ENCODE measurements at places on chromosomes 6 and 20.

DNA sequence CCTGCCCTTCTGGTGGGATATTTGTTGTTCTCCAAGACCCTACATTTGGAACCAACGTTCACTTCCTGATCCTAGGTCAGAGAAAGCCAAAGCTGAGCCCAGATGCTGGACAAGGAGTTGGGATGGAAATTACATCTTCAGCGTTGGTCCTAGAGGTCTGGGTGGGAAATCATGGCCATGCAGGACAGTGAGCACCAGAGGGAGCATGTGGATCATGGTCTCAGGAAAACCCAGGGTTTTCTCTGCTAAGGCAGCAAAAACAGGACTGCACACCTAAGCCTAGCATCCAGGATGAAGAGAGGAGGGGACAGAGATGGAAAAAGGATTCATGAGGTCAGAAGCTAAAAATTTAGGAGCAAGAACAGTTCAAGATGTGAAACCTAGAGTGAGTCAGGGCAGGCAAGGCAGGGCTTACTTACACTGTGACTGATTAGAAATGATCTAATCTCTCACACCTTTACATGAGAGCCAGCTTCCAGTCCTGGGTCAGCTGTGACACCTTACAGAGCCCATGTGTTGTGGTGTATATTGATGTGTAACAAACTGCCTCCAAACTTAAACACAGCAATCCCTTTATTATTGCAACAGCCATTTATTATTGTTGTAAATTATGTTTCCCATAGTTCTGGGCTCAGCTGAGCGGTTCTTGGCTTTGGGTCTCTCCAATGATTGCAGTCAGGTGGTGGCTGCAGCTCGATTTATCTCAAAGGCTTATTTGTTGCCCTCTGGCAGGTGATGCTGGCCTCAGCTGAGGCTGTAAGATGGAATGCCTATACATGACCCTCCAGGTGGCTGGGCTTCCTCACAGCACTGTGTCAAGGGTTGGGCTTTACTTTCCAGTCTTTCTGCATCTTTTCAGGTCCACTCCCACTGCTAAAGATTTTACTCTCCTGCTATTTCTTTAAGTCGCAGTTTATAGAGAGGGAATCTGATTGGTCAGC, 6.5 kb downstream of the C20orf202 start:
- DNase-seq, result no peak

- no peak for DNase-seq
These were observed 561.2 kb downstream of the HAO1 start for GRCh38 chr20:7378864-7379605.

DNA sequence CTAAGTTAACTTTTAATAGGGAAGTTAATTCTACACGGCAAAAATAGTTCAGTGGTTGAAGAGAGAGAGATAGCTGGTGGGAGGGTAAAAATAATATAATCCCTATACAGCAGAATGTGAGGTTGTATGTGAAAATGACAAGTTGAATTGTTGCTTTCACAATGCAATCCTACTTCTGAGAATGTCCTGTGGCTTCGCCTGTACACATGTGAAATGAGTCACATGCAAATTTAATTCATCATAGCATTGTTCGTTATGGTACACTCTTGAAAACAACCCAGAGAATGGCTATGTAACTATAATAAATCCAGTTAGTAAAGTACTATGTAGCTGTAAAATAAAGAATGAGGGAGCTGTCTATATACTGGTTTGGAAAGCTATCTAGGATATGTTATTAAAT, 46.0 kb upstream of the HINT3 start:
- no peak for DNase-seq

- peak; percentile 30 for DNase-seq
These were observed 58.1 kb downstream of the RAB44 start for GRCh38 chr6:36755435-36756348.

DNA sequence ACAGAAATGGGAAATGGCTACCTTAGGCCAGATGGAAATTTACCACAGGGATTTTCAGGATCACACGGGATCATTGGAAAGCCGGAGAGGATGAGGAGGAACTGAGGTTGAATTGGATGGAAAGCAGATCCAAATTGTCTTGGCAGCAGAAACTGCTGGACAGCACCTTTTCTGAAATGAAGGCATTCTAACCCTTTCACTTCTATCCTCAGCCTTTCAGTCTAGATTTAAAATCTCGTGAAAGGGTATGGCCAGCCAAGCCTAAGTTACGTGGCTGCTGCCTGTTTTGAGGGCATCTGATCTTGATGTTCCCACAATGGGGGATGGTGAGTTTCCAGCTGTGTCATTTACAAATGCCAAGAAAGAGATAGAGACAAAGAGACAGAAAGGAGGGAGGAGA, 358.2 kb downstream of the KIF16B start:
- no peak for DNase-seq

GRCh38 chr6:67433124-67433523, 1202.0 kb upstream of the ADGRB3 start:
- DNase-seq, result no peak

DNA sequence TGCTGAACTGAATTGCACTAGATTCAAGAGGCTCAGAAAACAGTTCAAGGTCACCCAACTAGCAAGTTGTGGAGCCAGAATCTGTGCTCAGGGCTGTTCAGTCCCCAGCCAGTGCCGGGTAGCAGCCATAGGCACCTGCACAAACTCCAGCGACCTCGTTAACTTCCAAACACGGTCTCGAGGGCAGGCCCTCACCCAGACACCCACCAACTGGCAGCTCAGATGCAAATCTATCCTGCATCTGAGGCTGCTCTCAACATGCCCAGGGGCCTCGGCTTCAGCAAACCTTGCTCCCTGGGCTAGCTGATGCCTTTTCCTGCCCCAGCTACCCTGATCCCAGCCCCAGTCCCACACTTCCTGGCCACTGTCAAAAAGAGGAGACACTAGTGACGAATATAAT, 3.7 kb downstream of the JPH2 start:
- no peak for DNase-seq

DNA sequence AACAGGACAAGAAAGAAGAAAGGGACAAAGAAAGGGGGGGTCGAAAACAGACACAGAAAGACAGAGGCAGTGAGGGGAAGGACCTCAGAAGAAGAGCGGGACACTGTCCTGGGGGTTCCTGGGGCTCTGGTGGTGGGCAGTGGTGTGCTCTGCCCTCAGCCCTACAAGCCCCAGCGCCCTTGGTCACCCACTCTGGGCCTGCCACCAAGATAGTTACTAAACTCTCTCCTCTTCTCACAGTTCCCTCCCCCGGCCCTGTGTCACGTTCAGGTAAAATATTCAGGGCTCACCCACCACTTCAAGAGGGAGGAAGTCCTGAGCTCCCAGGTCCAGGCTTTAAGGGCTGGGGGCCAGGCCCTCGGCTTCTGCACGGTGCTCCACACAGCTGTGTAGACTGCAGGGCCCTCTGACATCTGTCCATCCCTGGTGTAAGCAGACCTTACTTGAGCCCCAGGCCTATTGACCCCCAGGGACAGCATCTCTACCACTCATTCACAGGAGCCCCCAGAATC, 87.4 kb downstream of the MRPL14 start:
- DNase-seq, result no peak

- DNase-seq, result no peak
These were observed 525 bp downstream of the NCOA7 start for GRCh38 chr6:125791151-125791819.

DNA sequence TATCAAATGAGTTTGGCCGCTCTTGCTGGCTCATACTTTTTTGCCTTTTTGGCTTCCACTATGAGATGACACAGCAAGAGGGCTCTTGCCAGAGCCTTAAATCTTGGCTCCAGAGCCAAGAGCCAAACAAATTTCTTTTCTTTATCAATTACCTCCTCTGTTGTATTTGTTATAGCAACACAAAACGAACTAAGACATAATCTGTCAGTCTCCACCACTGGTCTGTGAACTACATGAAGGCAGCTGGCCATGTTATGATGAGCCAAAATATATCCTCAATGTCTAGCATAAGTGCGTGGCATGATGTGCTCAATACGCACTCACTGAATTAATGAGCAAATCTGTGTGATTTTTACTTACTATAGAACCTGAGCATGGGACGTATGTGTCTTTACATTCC, 220.0 kb upstream of the ZNF217 start:
- no peak for DNase-seq

- no peak for DNase-seq
These were observed 179.4 kb downstream of the KIF16B start for GRCh38 chr20:16393836-16394235.

DNA sequence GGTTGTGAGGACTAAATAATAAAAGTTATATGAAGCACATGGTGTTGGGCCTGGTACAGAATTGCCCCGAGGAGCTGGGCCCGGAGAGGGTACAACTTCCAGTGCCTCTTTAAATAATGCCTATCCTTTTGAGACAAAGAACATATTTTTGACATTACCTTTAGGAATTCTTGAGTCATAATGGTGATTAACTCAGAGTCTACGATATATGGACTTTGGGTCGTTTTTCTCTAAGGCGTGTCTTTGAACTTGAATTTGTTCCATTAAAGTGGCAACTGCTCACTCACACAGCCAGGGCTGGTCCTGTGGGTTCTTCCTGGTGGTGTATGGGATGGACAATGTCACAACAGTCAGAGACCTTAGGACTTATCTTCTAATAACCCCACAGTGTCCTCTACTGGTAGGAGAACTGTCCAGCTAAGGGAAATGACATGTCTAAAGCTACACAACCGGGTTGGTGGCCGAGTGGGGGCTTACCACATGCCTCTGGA, 106.5 kb downstream of the CDC5L start:
- no peak for DNase-seq

DNA sequence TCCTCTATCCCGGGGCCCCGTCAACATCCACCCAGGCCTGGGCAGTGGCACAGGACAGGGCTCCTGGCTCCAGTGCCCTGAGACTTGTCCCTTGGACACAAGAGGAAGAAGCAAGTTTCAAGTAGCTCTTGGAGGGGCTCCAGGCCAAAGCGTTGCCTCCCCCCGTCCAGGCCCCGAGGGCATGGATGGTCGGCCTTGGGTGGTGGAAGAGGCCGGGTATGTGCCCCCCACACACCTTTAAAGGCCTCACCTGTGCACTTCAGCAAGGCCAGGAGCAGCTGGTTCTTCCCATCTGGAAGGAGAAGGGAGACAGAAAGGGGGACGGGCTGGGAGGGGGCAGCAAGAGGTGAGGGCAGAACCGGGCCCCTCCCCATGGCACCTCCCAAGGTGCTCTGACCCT, 190.3 kb downstream of the PREX1 start:
- no peak for DNase-seq

- no peak for DNase-seq
These were observed 73.1 kb downstream of the NCOA3 start for GRCh38 chr20:47574616-47575364.

DNA sequence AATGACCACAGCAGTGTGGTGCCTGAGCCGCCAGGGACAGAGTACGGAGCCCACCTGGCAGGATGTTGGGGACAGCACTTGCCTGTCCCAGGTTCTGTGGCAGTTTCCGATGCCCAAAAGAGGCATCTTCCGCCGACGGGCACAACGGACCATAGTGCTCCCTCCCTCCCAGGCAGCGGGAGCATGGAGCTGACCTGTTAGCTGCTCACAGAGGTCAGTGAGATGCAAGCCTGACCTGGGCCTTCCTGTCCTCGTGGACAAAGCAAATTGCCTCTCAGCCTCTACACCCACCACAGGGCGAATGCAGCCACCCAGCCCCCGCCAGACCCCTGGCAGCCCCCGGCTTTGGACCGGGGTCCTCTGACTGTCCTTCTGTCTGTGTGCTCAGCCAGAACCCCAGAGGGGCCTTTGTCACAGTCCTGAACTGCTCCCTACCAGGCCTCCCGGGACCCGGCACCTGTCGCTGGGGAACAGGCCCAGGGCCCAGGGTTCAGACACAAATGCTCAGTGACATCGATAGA, 16.2 kb upstream of the FRMD1 start:
- no peak for DNase-seq

GRCh38 chr6:151056230-151056907, 183.4 kb upstream of the AKAP12 start:
- no peak for DNase-seq

- DNase-seq, result no peak
These were observed 58.3 kb downstream of the RIN2 start for GRCh38 chr20:19816386-19816785.

Data from stimulated activated CD4-positive, alpha-beta T cell treated with anti-CD3 and anti-CD28 coated beads, Interleukin-1b, Interleukin-23, amount 100 ng/mL, for 1 hour (primary cell).